ENCODE measurements at places on chromosomes 1 and 21.

DNA sequence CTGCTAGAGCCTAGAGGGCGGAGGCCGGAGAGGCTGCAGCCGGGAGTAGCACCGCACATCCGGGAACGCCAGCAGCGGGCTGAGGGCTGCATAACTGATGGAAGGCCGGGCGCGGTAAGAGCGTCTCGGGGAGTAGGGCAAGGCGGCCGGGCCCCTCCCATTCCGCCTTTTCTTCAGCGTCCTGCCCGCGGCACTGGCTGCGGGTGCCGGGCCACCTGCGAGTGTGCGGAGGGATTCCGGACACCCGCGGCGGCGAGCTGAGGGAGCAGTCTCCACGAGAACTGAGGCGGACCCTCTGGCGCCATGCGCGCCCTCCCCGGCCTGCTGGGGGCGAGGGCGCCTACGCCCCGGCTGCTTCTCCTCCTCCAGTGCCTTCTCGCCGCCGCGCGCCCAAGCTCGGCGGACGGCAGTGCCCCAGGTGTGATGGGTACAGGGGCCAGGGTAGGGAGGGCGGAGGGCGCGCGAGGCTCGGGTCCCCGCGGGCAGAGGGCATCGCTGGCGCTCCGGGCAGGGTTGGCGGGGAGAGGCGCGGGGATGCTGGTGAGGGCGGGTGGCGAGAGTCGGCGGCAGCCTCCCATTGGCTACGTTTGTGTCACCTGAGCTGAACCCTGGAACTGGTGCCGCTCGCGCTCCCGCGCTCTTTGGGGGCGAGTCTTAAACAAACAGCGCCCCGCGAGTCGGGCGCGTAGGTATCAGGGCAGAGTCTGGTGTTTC, 334.4 kb downstream of the SRGAP2C start:
- DNase-seq = peak; percentile 71

DNA sequence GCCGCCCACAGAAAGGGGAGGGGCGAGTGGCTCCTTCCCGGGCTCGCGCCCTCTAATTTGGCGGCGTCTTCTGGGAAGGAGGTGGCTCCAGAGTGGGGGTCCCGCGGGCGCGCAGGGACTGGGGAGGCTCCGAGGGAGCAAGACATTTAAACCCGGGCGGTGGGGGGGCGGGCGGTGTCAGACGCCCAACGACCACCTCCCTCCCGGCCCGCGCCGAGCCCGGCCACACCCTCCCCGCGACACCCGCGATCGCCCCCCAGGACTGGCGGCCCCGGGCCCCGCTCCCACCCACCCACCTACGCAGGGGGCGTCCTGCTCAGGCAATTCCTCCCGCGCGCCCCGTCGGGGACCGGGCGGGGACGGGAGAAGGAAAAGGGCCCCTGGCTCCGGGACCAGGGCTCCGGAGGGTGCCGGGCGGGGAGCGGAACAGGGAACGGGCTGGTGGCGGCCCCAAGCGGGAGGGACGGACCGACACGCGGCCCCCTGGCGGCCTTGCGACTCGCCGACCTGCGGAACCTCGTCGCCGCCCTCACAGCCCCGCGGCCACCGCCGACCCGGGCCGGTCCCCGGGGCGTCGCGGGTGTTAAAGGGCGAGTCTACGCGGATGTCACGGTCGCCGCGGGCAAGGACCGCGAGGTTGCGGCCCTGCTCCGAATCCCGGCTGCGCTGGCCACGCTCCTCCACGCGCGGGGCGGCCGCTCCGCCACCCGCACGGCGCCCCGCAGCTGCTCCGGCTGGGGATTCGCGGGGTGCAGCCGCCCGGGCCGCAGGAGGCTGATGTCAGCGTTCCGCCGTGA, 94.0 kb upstream of the FMN2 start:
- DNase-seq = no peak

DNA sequence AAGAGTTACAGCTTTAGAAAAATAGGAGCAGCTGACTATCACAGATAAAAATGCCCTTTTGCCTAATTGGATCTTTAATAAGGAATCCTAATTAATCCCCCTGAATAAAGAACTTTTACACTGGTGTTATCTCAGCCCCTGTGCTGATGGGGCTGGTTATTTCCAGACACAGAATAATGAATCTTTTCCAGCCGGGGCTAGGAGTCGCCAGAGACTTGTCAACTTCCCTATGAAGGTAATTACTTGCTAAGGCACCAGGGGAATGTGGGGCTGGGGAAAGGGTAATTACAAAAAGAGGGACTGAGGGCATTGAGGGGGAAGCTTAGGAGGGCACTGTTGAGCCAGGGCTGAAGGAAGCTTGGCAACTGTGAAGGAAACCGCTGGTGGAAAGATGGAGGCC, 34.5 kb downstream of the HMGB4 start:
- no peak for DNase-seq

GRCh38 chr1:35500439-35500838, 56.8 kb downstream of the KIAA0319L start:
- no peak for DNase-seq

- peak; percentile 32 for DNase-seq
These were observed 27.2 kb downstream of the XCL1 start for GRCh38 chr1:168603501-168604110.

DNA sequence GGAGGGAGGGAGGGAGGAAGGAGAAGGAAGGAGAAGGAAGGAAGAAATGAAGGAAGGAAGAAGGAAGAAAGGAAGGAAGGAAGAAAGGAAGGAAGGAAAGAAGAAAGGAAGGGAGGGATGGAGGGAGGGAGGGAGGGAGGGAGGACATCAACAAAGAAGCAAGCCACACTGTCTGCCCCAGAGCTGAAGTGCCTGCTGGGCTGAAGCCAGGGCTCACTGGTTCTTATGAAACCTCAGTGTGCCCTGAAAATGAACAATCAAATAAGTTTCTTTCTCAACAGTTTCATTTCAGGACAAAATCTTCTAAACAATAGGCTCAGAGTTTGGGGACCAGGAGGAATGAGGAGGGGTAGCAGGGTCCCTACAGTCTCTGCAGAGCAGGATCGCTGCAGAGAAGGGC, 21.1 kb downstream of the ARHGEF19 start:
- no peak for DNase-seq

- DNase-seq = no peak
These were observed 12.3 kb downstream of the RCAN3 start for GRCh38 chr1:24514946-24515345.

- DNase-seq = no peak
These were observed 95.9 kb downstream of the DISP1 start for GRCh38 chr1:222910699-222911098.

DNA sequence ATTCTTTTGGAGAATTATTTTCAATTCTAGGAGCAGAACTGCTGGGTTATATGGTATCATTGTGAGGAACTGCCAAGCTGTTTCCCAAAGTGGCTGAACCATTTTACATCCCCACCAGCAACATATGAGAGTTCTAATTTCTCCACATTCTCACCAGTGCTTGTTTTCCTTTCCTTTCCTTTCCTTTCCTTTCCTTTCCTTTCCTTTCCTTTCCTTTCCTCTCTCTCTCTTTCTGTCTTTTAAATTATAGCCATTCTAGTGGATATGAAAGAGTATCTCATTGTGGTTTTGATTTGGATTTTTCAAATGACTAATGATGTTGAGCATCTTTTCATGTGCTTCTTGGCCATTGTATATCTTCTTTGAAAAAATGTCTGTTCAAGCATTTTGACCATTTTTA, 45.3 kb downstream of the RUNX3 start:
- no peak for DNase-seq

- no peak for DNase-seq
These were observed 81.1 kb upstream of the GREM2 start for GRCh38 chr1:240693036-240693435.

GRCh38 chr1:155085504-155086127, 7.0 kb downstream of the EFNA3 start:
- DNase-seq = peak; percentile 59

- no peak for DNase-seq
These were observed 245.2 kb downstream of the TRABD2B start for GRCh38 chr1:47751996-47752451.

GRCh38 chr1:72946903-72947499, 664.7 kb upstream of the NEGR1 start:
- DNase-seq = no peak

- DNase-seq = no peak
These were observed 667.1 kb downstream of the LTN1 start for GRCh38 chr21:28325618-28326017.

- DNase-seq = no peak
These were observed 15.3 kb upstream of the ZSWIM5 start for GRCh38 chr1:45221716-45222115.

DNA sequence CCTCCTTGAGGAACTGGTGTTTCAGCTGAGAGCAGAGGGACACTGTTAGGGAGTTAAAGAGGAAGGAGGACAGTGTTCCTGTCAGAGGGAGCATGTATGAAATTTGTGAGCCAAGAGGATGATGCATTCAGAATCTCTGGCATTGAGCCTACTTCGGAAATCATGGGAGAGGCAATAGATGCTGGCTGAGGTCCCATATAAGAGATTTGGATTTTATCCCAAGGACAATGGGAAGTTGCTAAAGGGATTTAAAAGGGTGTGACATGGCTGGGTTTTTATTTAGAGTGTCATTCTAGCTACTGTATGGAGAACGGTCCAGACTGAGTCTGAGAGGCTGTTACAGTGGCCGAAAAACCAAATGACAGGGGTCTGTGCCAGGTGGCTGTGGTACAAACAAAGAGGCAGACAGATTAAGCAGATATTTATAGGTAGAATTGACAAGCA, 403.2 kb upstream of the B3GALT2 start:
- DNase-seq = no peak

DNA sequence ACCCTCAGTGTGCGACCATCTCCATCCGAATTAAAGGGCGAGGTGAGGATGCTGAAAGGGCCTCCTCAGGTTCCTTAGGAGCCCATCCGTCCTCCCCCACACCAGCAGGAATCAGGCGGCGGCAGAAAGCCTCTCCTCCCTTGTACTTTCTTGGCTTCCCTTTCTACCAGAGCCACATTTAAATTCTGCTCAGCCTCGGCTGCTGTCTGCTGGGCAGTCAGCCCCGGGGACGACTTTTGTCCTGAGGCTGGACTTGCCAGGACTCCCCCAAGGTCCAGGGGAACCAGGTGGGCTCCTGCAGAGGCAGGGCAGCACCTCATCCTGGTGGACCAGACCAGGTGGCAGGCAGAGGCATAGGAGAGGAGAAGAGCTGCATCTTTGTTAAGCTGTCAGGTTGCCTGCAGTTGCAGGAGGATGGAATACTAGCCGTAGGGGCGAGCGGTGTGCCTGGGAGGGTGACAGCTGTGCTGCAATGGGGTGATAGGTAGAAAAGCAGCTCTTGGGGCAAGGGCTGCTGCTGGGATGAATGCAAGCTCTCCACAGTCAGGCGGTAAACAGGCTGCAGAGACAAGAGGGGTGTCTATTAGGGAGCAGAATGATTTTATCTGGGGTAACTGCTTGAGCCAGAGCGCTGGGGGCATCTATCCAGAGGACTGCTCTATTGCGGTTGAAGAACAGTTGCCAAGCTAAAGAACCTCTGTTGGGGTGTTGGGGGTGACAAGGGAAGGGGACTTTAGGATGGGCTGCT, 46.2 kb upstream of the WASF2 start:
- DNase-seq = no peak

- DNase-seq = no peak
These were observed 127.5 kb downstream of the GALNT2 start for GRCh38 chr1:230194525-230194924.

DNA sequence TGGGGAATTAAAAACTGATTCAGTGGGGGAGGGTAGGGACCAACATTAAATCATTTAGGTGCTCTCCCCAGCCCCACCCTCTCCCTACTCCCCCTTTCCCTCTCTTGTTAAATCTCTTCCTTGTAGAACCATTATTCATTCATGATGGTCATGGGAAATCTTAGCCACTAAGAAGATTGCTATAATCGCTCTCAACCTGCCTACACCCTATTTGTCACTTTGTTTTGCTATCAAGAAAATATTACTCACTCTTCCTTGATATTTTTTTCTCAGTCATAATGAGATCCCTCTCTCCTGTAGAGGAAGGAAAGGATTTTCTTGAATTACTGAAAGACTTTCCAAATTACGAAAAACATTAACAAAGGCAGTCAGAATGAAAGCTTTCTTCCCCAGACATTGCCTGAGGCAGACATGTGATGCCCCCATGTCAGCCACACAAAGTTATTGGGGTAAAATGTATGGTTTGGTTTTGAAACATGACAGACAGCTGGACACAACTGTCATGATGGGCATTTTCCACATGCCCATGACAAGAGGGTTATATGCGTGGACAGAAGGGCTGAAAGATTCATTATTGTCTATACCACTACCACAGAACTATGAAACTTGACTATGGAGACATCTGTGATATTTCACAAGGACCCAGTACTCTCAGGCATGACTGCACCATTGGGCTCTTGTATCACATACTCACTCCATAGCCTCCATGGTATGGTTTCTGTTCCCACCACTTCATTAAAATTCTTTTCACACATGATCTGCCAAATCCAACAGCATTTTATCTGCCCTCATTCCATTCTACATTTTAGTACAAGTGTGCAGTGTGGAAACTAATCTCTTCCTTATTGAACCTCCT, 420.1 kb downstream of the DISC1 start:
- no peak for DNase-seq

DNA sequence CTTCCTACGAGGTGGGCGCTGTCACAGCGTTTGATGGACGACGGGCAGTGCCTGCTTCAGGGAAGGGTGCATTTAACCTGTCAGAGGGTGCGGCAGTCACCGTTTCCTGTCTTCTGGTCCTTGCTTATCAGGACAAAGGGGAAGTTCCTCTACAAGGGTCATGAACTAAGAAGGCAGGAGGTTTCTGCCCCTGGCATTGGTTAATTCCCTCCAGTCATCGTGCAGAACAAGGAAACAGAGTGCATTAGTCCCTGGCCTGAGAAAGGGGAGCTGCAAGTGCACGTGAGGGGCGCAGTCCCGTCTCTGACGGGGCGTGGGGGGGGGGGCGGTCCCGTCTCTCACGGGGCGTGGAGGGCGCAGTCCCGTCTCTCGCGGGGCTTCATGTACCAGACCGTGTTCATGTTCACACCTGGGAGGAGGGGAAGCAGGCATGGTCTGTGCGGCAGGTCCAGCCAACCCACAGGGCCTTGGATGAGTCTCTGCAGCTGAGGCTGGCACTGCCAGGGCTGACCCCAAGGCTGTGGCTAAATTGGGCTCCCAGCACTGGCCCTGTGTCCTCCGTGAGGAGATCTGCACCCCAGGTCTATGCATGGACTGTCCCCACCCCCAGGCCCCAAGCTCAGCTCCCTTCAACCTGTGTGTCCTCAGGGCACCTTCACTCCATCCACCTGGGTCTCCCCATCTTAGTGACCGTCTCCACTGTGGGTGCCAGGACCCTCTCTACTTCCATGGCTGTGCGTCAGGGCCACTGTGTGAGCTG, 89.2 kb upstream of the COL6A1 start:
- no peak for DNase-seq

DNA sequence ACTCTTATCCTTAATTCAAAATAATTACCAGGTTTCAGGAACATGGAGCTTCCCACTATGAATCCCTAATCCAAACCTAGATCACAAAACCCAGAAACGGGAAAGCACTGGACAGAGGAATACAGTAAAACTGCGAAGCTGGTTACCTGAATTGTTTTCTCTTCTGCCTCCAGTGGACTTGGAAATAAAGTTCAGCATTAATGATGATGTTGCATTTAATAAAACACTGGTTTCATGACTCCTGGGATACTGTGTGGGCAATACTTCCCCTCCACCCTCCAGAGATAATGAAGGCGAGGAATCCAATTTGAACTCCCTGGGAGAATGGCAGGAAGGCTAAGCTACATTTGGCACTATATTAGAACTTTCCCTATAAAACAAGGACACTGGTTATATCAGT, 65.1 kb downstream of the WLS start:
- no peak for DNase-seq

- no peak for DNase-seq
These were observed 56.5 kb downstream of the SDC3 start for GRCh38 chr1:30852026-30852425.
